ENCODE measurements at places on chromosomes 6 and 20. TPM values are rescaled to one million over a fixed set of nuclear protein-coding genes. Genes with fewer than 3 reads are reported as not detected.

- no peak overlapping the region for H3K4me3 ChIP-seq
- H3K36me3 ChIP-seq = no peaks in the 10 kb centered on the region
- peaks cover 17% of the 10 kb centered on the region for H3K4me1 ChIP-seq
- H3K27ac ChIP-seq = peak overlapping the region; percentile 50
These were observed 16.0 kb downstream of the UQCC2 start for GRCh38 chr6:33695451-33695887.

- no peaks in the 10 kb centered on the region for H3K27me3 ChIP-seq
- no peak overlapping the region for H3K4me3 ChIP-seq
- no peaks in the 10 kb centered on the region for H3K36me3 ChIP-seq
- DNase-seq = no peak
- H3K27ac ChIP-seq = no peak overlapping the region
These were observed 234.2 kb upstream of the CITED2 start for GRCh38 chr6:139608466-139609261.

- DNase-seq = no peak
- H3K27me3 ChIP-seq = no peaks in the 10 kb centered on the region
- no peak overlapping the region for H3K4me3 ChIP-seq
- H3K4me1 ChIP-seq = no peaks in the 10 kb centered on the region
- no peak overlapping the region for H3K27ac ChIP-seq
These were observed 1308.0 kb downstream of the EPHA7 start for GRCh38 chr6:92111386-92111785.

DNA sequence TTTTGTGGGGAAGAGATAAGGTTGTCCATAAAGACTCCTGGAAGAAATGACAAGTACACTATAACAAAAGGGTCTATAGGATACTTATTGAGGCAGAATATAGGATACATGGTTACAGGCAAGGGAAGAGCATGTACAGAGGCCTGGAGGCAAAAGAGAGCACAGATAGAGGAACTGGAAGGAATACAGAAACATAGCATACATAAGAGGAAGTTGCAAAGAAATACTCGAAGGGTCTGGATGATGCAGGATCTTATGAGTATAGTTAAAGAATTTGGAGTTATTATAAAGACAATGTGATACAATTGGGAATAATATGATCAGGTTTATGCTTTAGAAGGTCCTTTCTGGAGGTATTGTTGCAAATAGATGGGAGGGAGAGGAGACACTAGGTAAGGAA, 592.7 kb upstream of the POU3F2 start:
- no peaks in the 10 kb centered on the region for H3K27me3 ChIP-seq
- H3K4me1 ChIP-seq = no peaks in the 10 kb centered on the region
- no peaks in the 10 kb centered on the region for H3K36me3 ChIP-seq
- DNase-seq = no peak
- no peak overlapping the region for H3K27ac ChIP-seq
- H3K4me3 ChIP-seq = no peak overlapping the region

GRCh38 chr20:45095805-45096238, 5.1 kb downstream of the KCNS1 start:
- peak; percentile 52 for DNase-seq
- H3K27me3 ChIP-seq = peaks cover 17% of the 10 kb centered on the region
- no peaks in the 10 kb centered on the region for H3K4me1 ChIP-seq
- no peaks in the 10 kb centered on the region for H3K36me3 ChIP-seq

Gene OXT
- 4.2 TPM for total RNA-seq

All from uterus (tissue), 4 donors.